ENCODE measurements at places on chromosomes 13 and 19. TPM values are rescaled to one million over a fixed set of nuclear protein-coding genes. Genes with fewer than 3 reads are reported as not detected.

DNA sequence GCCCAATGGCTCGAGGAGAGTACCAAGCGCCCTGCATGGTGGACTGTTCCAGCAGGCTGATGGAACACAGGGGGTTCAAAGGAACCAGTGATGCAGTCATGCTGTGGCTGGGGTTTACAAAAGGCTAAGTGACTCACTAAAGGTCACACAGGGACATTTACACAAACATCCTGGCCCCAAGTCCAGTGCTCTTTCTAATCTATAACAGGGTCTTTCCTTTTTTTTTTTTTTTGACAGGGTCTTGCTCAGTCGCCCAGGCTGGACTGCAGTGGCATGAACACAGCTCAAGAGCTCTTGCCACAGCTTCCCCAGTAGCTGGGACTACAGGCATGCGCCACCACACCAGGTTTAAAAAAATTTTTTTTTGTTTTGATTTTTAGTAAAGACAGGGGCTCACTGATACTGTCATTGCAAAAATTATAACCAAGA is 2.8 kb upstream of the SLC25A15 start:
- H3K4me1 ChIP-seq, result no peaks in the 10 kb centered on the region
- no peaks in the 10 kb centered on the region for H3K36me3 ChIP-seq

GRCh38 chr13:95195146-95195545 is 106.1 kb downstream of the ABCC4 start:
- DNase-seq, result no peak
- H3K36me3 ChIP-seq, result no peaks in the 10 kb centered on the region
- H3K27ac ChIP-seq, result no peak overlapping the region

- H3K4me1 ChIP-seq, result no peaks in the 10 kb centered on the region
- no peaks in the 10 kb centered on the region for H3K36me3 ChIP-seq
- no peak for DNase-seq
- H3K27me3 ChIP-seq, result no peaks in the 10 kb centered on the region
Measured at GRCh38 chr13:99652901-99653300, 151.6 kb downstream of the TM9SF2 start.

- no peak overlapping the region for H3K4me3 ChIP-seq
- H3K36me3 ChIP-seq, result no peaks in the 10 kb centered on the region
- H3K27me3 ChIP-seq, result no peaks in the 10 kb centered on the region
- H3K27ac ChIP-seq, result no peak overlapping the region
Measured at GRCh38 chr13:99366075-99366987, 59.1 kb upstream of the GPR183 start.

GRCh38 chr19:33199441-33200265 is 5.5 kb downstream of the LRP3 start:
- peaks cover 7% of the 10 kb centered on the region for H3K4me1 ChIP-seq
- no peak overlapping the region for H3K27ac ChIP-seq
- H3K27me3 ChIP-seq, result no peaks in the 10 kb centered on the region
- H3K4me3 ChIP-seq, result no peak overlapping the region
- no peaks in the 10 kb centered on the region for H3K36me3 ChIP-seq
- no peak for DNase-seq

DNA sequence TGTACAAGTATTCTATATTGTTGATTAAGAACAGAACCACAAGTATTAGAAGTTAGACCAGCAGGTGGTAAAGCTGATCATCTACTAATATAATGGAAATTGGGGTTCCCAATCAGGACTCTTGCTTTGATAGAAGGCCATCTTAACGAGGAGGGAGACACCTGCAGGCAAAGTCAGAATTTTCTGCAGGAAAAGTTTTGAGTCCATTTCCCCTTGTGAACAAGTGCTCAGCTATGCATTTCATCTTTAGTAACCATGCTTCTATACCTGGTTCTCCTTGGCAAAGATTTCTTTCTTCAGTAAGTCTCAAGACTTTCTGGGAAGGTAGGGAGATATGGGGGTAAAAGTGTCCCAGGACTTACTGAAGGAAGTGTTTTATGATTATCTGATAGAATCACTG is 36.1 kb upstream of the USPL1 start:
- no peaks in the 10 kb centered on the region for H3K36me3 ChIP-seq
- H3K27ac ChIP-seq, result no peak overlapping the region
- DNase-seq, result no peak
- H3K4me3 ChIP-seq, result no peak overlapping the region

DNA sequence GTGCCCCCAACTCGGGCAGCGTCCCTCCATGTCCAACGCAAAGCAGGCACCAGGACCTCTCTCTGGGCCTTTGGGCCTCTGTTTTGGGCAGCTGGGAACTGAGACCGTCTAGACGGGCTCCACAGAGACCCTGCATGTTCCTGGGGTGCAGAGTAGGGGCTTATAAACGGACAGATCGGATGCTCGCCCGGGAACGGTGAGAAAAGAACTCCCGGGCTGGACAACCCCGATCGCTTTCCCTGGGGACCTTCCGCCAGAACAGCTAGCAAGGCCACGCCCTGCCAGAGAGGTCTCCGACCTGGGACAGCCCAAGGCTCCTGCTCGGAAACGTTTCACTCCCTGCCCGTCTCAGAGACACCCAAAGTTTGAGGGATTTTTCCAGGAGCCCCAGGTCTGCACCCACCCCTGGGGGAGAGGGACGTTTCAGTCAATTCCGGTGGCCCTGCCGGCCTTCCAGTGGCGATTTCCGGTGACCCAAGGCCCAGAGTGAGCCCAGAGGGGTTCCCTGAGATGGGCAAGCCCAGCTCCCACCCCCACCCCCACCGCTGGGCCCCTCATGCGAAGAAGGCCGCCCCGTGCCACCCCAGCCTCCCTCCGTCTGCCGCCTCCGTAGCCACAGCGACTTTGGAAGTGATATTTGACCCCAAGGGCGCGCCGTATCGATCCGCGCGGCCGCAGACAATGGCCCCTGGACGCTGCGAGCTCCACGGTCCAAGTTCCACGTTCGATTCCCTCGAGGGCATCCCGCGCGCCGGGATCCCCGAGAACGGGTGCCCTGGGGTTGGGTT is 1.7 kb downstream of the NR2F6 start:
- peaks cover 4% of the 10 kb centered on the region for H3K36me3 ChIP-seq
- no peak for DNase-seq
- H3K4me3 ChIP-seq, result peak overlapping the region; percentile 93

- no peak for DNase-seq
- no peaks in the 10 kb centered on the region for H3K27me3 ChIP-seq
- peak overlapping the region; percentile 99 for H3K4me3 ChIP-seq
- H3K36me3 ChIP-seq, result peaks cover 22% of the 10 kb centered on the region
- peak overlapping the region; percentile 98 for H3K27ac ChIP-seq
Measured at GRCh38 chr19:2329149-2329478, 630 bp downstream of the SPPL2B start.

- H3K4me1 ChIP-seq, result no peaks in the 10 kb centered on the region
- no peak overlapping the region for H3K27ac ChIP-seq
- no peaks in the 10 kb centered on the region for H3K27me3 ChIP-seq
- H3K36me3 ChIP-seq, result no peaks in the 10 kb centered on the region
- no peak for DNase-seq
Measured at GRCh38 chr19:42143341-42144234, 11.3 kb upstream of the POU2F2 start.

GRCh38 chr19:18736415-18737336 is 53.2 kb downstream of the CRTC1 start:
- no peaks in the 10 kb centered on the region for H3K27me3 ChIP-seq
- H3K36me3 ChIP-seq, result no peaks in the 10 kb centered on the region
- no peak for DNase-seq

DNA sequence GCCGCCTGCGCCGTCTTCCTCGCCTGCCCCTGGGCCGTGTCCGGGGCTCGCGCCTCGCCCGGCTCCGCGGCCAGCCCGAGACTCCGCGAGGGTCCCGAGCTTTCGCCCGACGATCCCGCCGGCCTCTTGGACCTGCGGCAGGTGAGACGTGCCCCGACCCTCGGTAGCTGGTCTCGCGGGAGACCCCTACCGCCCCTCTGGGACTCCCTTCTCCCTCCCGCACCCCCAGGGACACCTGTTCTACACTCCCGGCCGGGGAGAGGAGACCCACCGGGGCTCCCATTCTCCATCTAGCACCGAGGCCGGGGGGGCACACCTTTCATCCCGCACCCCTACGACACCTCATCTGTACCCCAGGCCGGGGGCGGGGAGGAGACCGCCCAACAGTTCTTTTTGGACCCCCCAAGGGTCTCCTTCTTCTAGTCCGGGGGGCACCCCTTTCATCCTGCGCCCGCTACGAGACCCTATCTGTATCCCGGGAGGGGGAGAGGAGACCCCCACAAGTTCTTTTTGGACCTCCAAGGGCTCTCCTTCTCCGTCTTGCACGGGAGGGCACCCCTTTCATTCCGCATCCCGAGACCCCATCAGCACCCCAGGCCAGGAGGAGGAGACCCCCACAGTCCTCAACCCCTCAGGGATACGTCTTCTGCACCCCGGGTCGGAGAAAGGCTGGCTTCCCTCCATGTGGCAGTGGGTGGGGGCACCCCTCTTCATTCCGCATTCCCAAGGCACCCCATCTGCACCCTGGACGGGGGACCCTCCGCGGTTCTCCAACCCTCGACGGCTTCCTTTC is 533 bp downstream of the TNFSF9 start:
- no peak for DNase-seq
- H3K4me1 ChIP-seq, result peaks cover 12% of the 10 kb centered on the region
- peak overlapping the region; percentile 38 for H3K27ac ChIP-seq
- peaks cover 4% of the 10 kb centered on the region for H3K27me3 ChIP-seq
- H3K36me3 ChIP-seq, result no peaks in the 10 kb centered on the region

- no peaks in the 10 kb centered on the region for H3K27me3 ChIP-seq
- DNase-seq, result no peak
Measured at GRCh38 chr19:10074153-10074552, 12.0 kb upstream of the SHFL start.

- no peak overlapping the region for H3K4me3 ChIP-seq
- no peaks in the 10 kb centered on the region for H3K36me3 ChIP-seq
- no peak overlapping the region for H3K27ac ChIP-seq
- H3K4me1 ChIP-seq, result peaks cover 3% of the 10 kb centered on the region
- H3K27me3 ChIP-seq, result no peaks in the 10 kb centered on the region
- DNase-seq, result no peak
Measured at GRCh38 chr13:29845440-29846056, 4.9 kb downstream of the UBL3 start.

- no peaks in the 10 kb centered on the region for H3K36me3 ChIP-seq
- no peaks in the 10 kb centered on the region for H3K4me1 ChIP-seq
- DNase-seq, result no peak
- H3K27me3 ChIP-seq, result no peaks in the 10 kb centered on the region
- no peak overlapping the region for H3K4me3 ChIP-seq
Measured at GRCh38 chr13:84927442-84928169, 871.6 kb downstream of the SLITRK6 start.

DNA sequence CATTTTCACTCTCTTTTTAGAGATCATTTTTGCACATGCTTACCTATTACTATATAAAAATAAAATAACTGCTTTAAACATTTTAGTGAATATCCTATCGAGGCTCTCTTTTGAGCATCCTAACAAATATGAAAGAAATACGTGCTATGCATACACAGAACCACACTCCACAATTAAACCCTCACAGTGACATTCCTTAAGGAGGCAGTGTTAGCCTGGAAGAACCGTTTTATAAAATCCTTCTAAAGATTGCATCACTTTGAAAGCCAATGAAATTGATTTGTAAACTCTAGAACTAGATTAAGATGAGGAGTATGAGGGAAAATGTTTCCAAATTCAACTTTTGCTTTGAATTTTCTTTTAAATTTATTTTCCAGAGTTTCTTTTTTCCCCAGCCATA is 11.1 kb upstream of the ENOX1 start:
- no peak overlapping the region for H3K4me3 ChIP-seq
- no peak for DNase-seq
- no peaks in the 10 kb centered on the region for H3K27me3 ChIP-seq

GRCh38 chr13:47908197-47908902 is 92.7 kb downstream of the SUCLA2 start:
- H3K27ac ChIP-seq, result no peak overlapping the region
- DNase-seq, result no peak
- no peak overlapping the region for H3K4me3 ChIP-seq
- no peaks in the 10 kb centered on the region for H3K36me3 ChIP-seq

DNA sequence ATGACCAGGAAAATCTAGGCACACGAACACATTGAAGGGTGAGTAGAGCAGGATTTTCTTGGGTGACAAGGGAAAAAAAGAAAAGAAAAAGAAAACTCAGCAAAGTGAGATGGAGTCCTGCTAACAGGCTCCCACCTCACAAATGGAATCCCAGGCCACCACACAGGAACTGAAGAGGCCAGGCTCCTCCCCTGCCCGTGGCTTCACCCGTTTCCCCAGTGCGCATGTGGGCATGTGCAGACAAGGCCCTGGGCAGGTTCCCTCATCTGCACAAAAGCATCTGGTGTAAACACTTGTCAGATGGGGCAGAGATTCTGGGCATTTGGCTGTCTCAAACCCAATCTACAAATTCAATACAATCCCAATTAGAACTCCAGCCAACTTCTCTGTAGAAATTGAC is 24.5 kb downstream of the CFAP97D2 start:
- H3K4me1 ChIP-seq, result no peaks in the 10 kb centered on the region
- no peak for DNase-seq
- no peaks in the 10 kb centered on the region for H3K36me3 ChIP-seq

DNA sequence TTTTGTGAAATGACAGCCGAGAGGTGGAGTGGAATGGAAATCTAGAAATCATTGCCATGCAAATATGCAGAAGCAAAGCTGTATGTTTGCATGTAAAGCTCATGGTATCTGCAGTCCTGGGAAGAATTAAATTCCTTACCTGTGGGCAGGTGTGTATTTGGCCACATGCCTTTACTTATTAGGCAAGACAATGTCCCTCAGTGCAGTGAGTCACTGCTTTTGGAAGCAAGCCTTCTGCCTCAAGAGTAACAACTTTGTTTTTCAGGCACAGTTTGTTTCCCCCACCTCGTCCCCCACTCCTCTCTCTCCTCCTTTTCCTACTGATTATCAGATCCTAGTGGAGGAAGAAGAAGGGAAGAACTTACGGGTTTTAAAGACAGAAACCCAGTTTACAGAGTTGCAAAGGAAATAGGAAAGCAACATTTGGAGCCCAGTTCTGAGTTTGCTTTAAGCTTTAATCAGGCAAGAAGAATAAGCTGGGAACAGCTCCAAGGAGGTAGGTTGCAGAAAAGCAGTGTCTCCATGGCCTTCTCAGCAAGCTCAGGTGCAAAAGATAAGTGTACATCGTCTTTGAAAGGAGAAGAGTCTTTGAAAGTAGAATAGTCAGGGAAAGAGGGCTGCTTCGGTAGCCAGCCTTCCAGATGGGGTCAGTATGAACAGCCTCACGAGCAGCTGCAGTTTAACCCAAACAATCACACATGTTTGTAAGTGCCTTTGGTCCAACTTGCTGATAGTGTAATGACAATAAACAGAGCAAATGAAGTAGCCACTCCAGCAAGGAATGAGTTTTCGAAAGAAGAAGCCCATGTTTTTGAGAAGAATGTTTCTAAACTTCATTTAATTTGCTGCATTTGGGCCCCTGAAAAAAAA is 190.1 kb downstream of the KLF5 start:
- no peak overlapping the region for H3K4me3 ChIP-seq
- H3K27me3 ChIP-seq, result no peaks in the 10 kb centered on the region
- no peaks in the 10 kb centered on the region for H3K36me3 ChIP-seq
- no peak overlapping the region for H3K27ac ChIP-seq
- peaks cover 8% of the 10 kb centered on the region for H3K4me1 ChIP-seq
- DNase-seq, result no peak

GRK1 gene
- total RNA-seq, result not detected

VAV1 gene
- total RNA-seq, result 7.0 TPM

ZNF112 gene
- total RNA-seq, result 4.4 TPM

TMEM147 gene
- 46.4 TPM for total RNA-seq

RCBTB2 gene
- total RNA-seq, result 3.2 TPM

MRPL34 gene
- 195 TPM for total RNA-seq

ZSCAN4 gene
- total RNA-seq, result not detected

C19orf44 gene
- total RNA-seq, result 13.2 TPM

LILRA1 gene
- not detected for total RNA-seq

IGFL2 gene
- total RNA-seq, result not detected

ZNF426 gene
- total RNA-seq, result 7.0 TPM

ZNF616 gene
- 5.1 TPM for total RNA-seq

SERP2 gene
- total RNA-seq, result 3.3 TPM

ZNF763 gene
- 9.0 TPM for total RNA-seq

UBE2L5 gene
- total RNA-seq, result not detected

Data from Peyer's patch (tissue), 4 donors.